ENCODE measurements at places on chromosomes 1 and 21. TPM values are rescaled to one million over a fixed set of nuclear protein-coding genes. Genes with fewer than 3 reads are reported as not detected.

The PADI4 gene
- polyA plus RNA-seq: 0.54 TPM

The S100A1 gene
- 0.25 TPM for polyA plus RNA-seq

The GCSAML gene
- polyA plus RNA-seq: not detected

The CD34 gene
- polyA plus RNA-seq: 2.0 TPM

The GBP5 gene
- polyA plus RNA-seq: 1.5 TPM

The TLCD4 gene
- polyA plus RNA-seq: 24.9 TPM

The CLDN17 gene
- polyA plus RNA-seq: not detected

The ANXA9 gene
- polyA plus RNA-seq: 24.0 TPM

The OTUD7B gene
- polyA plus RNA-seq: 2.1 TPM

The RNU1-2 gene
- polyA plus RNA-seq: 16.7 TPM

The SHISAL2A gene
- not detected for polyA plus RNA-seq

The RGS13 gene
- polyA plus RNA-seq: 0.05 TPM

The PRAMEF26 gene
- polyA plus RNA-seq: not detected

The F11R gene
- polyA plus RNA-seq: 45.3 TPM

The CHIA gene
- polyA plus RNA-seq: not detected

The LRRN2 gene
- polyA plus RNA-seq: 0.13 TPM

The PEA15 gene
- 8.1 TPM for polyA plus RNA-seq

The MYBPH gene
- polyA plus RNA-seq: not detected

The KIAA1614 gene
- 0.29 TPM for polyA plus RNA-seq

Measured in liver (tissue), 10 donors.